Right cardiac atrium (tissue), 5 donors: ENCODE measurements at places on chromosomes 1 and 21. TPM values are rescaled to one million over a fixed set of nuclear protein-coding genes. Genes with fewer than 3 reads are reported as not detected.

The NBPF1 gene
- total RNA-seq: 8.9 TPM

The KRTAP7-1 gene
- total RNA-seq: not detected

The ARMH1 gene
- total RNA-seq: 0.39 TPM

The ACTA1 gene
- 54.5 TPM for total RNA-seq

The ADGRL4 gene
- total RNA-seq: 17.6 TPM

The RNPEP gene
- total RNA-seq: 14.1 TPM

The LEMD1 gene
- not detected for total RNA-seq

The VPS72 gene
- total RNA-seq: 42.4 TPM

The KCNJ10 gene
- 0.18 TPM for total RNA-seq

The PCP4L1 gene
- 0.94 TPM for total RNA-seq

The CAP1 gene
- 106 TPM for total RNA-seq

The ADAMTS5 gene
- 4.8 TPM for total RNA-seq

The FAM78B gene
- total RNA-seq: 4.9 TPM

The KRTAP12-2 gene
- total RNA-seq: not detected

The ANGPTL3 gene
- total RNA-seq: not detected

GRCh38 chr1:1442069-1442770 is 6.7 kb downstream of the VWA1 start:
- peak; percentile 44 for DNase-seq

DNA sequence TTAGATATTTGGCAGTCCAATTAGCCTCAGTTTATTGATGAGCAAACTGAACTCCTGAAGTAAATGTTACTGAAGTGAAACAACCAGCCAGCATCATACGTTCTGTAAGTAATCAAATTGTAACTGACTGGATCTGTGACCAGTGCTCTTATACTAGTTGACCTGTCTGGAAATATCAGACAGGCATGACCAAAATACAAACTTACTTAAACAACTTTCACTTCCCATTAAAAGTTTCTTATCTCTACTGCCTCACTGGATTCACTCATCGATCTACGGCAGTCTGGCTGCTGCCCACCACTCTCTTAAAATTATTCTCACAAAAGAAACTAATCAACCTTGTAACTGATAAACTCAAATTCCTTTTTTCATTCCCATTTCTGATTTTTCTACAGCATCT is 56.4 kb downstream of the WDR3 start:
- DNase-seq: no peak

DNA sequence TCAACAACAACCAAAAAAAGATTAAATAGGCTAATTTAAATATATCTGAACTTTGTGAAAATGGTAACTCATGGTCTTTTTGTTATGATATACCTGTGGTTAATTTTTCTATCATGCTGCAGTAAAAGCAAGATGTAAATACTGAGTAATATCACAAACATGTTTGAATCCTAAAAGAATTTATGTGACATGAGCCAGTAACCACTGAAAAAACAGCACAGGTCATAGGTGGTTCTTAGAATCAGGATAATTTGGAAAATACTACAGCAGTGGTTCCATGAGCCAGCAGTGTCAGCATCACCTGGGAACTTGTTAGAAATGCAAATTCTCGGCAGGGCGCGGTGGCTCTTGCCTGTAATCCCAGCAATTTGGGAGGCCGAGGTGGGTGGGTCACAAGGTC is 4.1 kb downstream of the ATP5IF1 start:
- no peak for DNase-seq

GRCh38 chr1:180137776-180138175 is 16.9 kb upstream of the QSOX1 start:
- no peak for DNase-seq

GRCh38 chr1:46546210-46546609 is 5.2 kb downstream of the KNCN start:
- DNase-seq: no peak

- DNase-seq: no peak
These were observed 52.1 kb upstream of the PRMT6 start for GRCh38 chr1:107004421-107004820.

- peak; percentile 43 for DNase-seq
These were observed 49.0 kb downstream of the SIM2 start for GRCh38 chr21:36747815-36748383.

- DNase-seq: no peak
These were observed 27.4 kb upstream of the PWP2 start for GRCh38 chr21:44079846-44080245.

DNA sequence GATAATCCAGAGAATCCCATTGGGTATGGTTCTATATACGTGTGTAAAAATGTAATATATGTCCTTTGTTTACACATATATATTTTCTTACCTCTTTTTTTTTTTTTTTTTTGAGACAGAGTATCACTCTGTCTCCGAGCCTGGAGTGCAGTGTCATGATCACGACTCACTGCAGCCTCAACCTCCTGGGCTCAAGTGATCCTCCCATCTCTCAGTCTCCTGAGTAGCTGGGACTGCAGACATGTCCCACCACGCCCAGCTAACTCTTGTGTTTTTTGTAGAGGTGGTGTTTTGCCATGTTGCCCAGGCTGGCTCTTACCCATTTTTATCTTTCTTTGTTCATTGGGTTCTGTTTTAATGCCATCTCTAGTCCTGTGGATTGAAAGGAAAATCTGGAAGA is 59.5 kb downstream of the ZBTB17 start:
- DNase-seq: no peak

DNA sequence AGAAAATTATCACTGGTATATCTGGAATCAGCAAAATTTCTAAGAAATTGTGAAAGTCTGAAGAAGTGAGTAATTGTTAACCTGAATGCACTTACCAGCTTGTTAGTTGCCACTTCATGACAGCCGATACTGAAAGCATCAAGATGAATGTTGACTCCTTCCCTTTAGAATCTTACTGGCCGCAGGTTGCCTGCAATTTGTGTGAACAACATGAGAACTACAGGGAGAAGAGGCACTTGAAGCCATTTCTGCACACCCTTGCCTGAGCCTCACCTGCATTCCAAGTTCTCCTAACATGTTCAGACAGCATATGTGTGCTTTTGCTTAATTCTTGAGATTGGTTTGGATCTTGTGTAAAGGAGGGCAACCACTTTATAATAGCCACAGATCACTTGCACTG is 59.2 kb upstream of the SSX2IP start:
- no peak for DNase-seq

DNA sequence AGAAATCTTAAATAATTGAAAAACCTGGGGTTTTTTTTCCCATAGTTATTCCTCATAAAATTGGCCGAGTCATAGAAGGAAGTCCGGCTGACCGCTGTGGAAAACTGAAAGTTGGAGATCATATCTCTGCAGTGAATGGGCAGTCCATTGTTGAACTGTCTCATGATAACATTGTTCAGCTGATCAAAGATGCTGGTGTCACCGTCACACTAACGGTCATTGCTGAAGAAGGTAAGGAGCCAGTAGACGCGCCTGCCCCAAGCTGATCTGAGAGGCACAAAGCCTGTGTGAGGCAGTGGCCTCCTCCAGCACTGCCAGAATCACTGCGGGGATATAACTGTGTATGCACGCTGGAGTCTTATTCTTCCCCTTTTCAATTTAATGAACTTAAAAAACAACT is 100.3 kb downstream of the PHTF1 start:
- DNase-seq: no peak

DNA sequence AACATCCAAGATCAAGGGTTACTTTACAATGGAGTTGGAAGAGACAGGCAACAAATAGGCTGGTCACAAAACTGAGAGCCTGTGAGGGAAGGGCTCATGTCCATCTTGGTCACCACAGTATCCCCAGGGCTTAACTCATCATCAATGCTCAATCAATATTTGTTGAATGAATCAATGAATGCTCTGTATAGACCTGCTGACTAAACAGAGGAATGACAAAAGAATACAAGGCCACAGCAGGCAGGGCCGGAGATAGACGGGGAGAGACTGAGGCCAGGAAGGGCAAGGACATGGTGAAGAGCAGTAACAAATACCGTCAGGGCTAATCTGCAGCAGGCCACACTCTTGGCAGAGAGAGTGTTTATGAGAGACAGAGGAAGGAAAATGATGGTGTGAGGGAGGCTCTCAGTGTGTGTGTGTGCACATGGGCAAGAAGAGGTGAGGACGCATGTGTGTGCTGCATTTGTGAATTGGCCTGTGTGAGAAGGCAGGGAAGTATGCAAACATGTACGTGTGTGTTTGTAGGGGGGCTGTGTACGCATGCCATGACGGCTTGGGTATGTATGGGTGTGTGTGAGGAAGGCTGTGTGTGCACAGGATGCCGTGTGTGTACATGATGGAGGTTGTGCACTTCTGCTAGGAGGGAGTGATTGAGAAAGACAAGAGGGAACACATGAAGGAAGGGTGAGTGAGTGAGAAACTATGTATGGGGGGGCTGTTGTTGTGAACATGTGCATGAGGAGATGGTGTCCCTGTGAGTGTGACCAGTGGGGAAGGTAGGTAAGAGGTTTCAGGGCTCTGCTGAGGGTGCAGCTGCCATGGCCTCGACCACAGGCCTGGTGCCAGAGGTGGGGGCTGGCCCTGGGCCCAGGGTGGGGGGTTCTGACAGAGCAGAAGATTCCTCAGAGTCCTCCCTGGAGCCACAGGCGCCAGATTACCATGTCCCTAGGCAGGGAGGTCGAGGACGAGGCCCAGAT is 15.4 kb downstream of the AHDC1 start:
- DNase-seq: no peak

GRCh38 chr1:43983253-43983899 is 4.4 kb downstream of the B4GALT2 start:
- DNase-seq: no peak

- no peak for DNase-seq
These were observed 7.4 kb downstream of the HYI start for GRCh38 chr1:43446388-43446740.

- no peak for DNase-seq
These were observed 373.1 kb downstream of the TGFB2 start for GRCh38 chr1:218718206-218718605.

DNA sequence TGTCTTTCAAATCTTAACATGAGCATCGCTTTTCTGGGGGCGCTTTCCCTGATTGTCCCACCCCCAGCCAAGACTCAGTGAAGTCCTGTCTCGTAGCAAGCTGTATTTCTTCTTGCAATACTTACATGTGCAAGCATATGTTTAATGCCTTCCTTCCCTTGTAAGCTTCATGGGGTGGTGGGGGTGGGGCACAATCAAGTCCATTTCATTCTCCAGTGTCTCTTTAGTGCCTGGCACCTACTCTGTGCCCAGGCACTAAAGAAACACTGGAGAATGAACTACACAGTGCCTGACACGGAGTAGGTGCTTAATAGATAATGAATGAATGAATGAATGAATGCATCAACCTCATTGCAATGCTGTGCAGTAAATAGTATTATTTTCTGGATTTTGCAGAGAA is 143.1 kb downstream of the PLPP3 start:
- no peak for DNase-seq

- no peak for DNase-seq
These were observed 32.5 kb upstream of the CACHD1 start for GRCh38 chr1:64437453-64437852.

DNA sequence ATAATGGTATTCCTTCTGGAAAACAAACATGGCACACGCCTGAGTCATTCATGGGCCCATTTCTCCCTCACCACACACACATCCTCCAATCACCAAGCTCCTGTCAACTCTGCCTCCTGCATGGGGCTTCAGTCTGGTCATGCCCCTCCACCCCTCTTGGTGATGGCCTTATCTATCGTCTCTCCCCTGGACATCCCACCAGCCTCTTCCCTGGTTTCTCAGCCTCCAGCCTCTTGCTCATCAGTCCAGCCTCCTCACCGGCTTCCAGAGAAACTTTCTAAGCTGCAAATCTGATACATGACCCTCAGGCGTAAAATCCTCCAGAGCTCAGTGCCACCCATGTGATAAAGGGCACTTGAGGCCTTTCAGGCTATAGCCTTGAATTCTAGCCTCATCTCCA is 243.9 kb downstream of the FOXD2 start:
- no peak for DNase-seq

DNA sequence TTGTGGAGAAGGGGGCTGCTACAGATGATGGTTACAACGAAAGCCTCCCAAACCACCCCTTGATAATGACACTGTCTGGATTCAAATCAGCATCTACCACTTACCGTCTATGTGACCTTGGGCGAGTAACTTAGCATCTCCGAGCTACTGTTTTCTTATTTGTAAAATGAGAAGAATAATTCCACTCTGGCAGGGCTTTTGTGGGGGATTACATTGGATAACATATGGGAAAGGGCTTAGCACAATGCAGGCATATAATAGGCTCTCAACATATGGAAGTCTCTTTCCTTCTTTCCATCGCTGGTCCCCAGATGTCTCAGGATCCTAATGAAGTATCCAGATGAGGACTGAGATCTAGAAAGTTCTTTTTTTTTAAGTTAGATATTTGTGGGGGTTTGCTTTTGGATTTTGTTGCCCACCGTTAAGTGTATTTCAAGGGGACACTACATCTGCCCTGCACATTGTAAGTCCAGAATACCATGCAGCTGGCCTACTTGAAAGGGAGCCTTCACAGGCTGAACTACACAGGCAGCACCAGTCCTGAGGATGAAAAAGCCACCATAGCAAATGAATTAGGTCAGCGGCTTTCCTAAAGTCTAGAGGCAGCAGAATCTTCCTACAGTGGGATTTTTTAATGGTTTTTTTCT is 172.2 kb upstream of the IRF2BP2 start:
- no peak for DNase-seq

DNA sequence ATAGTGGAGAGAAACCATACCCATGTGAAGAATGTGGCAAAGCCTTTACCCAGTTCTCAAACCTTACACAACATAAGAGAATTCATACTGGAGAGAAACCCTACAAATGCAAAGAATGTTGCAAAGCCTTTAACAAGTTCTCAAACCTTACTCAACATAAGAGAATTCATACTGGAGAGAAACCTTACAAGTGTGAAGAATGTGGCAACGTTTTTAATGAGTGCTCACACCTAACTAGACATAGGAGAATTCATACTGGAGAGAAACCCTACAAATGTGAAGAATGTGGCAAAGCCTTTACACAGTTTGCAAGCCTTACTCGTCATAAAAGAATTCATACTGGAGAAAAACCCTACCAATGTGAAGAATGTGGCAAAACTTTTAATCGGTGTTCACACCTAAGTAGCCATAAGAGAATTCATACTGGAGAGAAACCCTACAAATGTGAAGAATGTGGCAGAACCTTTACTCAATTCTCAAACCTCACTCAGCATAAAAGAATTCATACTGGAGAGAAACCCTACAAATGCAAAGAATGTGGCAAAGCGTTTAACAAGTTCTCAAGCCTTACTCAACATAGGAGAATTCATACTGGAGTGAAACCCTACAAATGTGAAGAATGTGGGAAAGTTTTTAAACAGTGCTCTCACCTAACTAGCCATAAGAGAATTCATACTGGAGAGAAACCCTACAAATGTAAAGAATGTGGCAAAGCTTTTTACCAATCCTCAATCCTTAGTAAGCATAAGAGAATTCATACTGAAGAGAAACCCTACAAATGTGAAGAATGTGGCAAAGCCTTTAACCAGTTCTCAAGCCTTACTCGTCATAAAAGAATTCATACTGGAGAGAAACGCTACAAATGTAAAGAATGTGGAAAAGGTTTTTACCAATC is 80.0 kb downstream of the JMJD4 start:
- no peak for DNase-seq

- no peak for DNase-seq
These were observed 9.5 kb upstream of the F13B start for GRCh38 chr1:197076585-197076984.
